CD8-positive, alpha-beta memory T cell (primary cell): ENCODE measurements at places on chromosomes 6 and 20. TPM values are rescaled to one million over a fixed set of nuclear protein-coding genes. Genes with fewer than 3 reads are reported as not detected.

Gene AIG1
- 8.2 TPM for total RNA-seq

Gene SLC17A3
- total RNA-seq: not detected

- H3K36me3 ChIP-seq: no peaks in the 10 kb centered on the region
- no peaks in the 10 kb centered on the region for H3K4me1 ChIP-seq
- H3K27ac ChIP-seq: no peak overlapping the region
Observed at GRCh38 chr20:13338097-13338661, 117.1 kb downstream of the ISM1 start.

DNA sequence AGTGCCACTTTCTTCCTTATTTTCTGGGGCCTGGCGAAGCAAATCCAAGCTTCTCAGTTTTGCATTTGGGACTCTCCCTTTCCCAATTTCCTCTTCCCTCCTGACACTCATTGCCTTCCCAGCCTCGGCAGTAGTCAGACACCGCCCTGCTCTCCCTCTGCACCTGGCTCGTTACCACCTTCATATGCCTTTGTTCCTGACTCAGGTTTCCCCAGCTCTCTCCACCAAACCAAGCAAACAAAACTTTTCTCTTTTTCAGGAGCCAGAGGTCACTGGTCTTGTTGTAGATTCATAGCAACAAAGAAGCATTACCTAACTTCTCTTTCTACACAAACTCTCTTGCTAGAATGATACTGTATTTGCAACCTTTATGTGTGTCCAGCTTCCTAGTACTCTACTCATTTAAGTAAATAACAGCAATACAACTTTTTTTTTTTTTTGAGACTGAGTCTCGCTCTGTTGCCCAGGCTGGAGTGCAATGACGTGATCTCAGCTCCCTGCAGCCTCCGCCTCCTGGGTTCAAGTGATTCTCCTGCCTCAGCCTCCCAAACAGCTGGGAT lies 9.0 kb upstream of the ZC3H12D start:
- H3K4me1 ChIP-seq: peaks cover 42% of the 10 kb centered on the region
- H3K4me3 ChIP-seq: no peak overlapping the region
- no peak overlapping the region for H3K27ac ChIP-seq
- DNase-seq: no peak
- H3K36me3 ChIP-seq: no peaks in the 10 kb centered on the region
- H3K27me3 ChIP-seq: no peaks in the 10 kb centered on the region

DNA sequence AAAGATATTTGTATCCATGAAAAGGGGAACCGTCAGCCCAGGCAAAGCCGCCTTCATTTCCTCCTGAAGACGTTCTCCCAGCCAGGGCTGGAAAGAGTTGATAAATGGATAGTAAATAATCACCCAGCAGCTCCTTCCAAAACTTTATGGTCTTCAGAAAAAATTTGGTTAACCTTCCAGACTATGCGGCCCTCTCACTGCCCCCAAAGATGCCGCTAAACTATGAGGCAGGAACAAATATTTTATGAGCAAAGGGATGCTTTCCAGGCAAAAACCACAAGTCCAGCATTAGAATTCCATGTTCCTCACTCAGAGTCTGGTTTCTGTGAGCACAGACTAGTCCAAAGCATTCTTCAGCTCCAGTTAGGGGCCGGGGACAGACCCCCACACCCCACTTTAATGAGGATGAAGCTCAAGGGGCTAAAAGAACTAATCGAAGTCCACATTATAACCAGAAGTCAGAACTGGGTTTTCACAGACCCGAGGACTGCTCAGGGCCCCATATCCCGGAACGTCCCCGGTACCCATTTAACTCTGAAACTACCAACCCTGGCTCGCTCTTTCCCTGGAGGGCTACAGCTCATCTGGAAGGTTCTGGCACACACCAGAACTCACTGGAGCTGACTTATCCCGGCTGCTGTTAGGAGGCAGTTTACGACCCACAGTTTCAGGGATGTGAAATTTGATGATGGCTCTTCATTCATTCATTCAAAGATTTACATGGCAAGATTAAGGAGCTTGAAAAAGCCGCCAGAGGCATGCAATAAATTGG lies 29.4 kb downstream of the BMP7 start:
- no peak overlapping the region for H3K27ac ChIP-seq
- DNase-seq: no peak
- no peaks in the 10 kb centered on the region for H3K4me1 ChIP-seq
- no peaks in the 10 kb centered on the region for H3K36me3 ChIP-seq
- no peaks in the 10 kb centered on the region for H3K27me3 ChIP-seq
- no peak overlapping the region for H3K4me3 ChIP-seq

- peaks cover 20% of the 10 kb centered on the region for H3K27me3 ChIP-seq
- peaks cover 28% of the 10 kb centered on the region for H3K4me1 ChIP-seq
- no peaks in the 10 kb centered on the region for H3K36me3 ChIP-seq
- no peak overlapping the region for H3K27ac ChIP-seq
- no peak overlapping the region for H3K4me3 ChIP-seq
- no peak for DNase-seq
Observed at GRCh38 chr20:49768204-49769047, 44.2 kb upstream of the SLC9A8 start.

- H3K4me3 ChIP-seq: no peak overlapping the region
- H3K36me3 ChIP-seq: no peaks in the 10 kb centered on the region
- no peaks in the 10 kb centered on the region for H3K27me3 ChIP-seq
- no peak overlapping the region for H3K27ac ChIP-seq
- no peaks in the 10 kb centered on the region for H3K4me1 ChIP-seq
Observed at GRCh38 chr6:144327081-144327480, 41.9 kb downstream of the UTRN start.

GRCh38 chr6:15735567-15736265 lies 72.9 kb upstream of the DTNBP1 start:
- DNase-seq: no peak
- no peak overlapping the region for H3K27ac ChIP-seq
- H3K4me3 ChIP-seq: no peak overlapping the region
- no peaks in the 10 kb centered on the region for H3K4me1 ChIP-seq
- H3K36me3 ChIP-seq: no peaks in the 10 kb centered on the region

- no peak overlapping the region for H3K4me3 ChIP-seq
- no peaks in the 10 kb centered on the region for H3K4me1 ChIP-seq
- no peak for DNase-seq
- H3K27ac ChIP-seq: no peak overlapping the region
- H3K36me3 ChIP-seq: no peaks in the 10 kb centered on the region
Observed at GRCh38 chr6:170434117-170434820, 118.8 kb downstream of the PSMB1 start.

Gene TSBP1
- total RNA-seq: not detected

DNA sequence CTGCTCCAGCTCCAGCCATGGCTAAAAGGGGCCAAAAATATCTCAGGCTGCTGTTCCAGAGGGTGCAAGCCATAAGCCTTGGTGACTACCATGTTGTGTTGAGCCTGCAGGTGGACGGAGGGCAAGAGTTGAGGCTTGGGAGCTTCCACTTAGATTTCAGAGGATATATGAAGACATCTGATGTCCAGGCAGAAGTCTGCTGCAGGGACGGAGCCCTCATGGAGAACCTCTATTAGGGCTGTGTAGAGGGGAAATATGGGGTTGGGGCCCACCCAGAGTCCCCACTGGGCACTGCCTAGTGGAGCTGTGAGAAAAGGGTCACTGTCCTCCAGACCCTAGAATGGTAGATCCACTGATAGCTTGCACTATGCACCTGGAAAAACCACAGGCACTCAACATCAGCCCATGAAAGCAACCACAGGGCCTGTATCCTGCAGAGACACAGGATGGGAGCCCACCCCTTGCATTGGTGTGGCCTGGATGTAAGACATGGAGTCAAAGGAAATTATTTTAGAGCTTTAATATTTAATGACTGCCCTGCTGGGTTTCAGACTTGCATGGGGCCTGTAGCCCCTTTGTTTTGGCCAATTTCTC lies 70.5 kb downstream of the NINL start:
- no peaks in the 10 kb centered on the region for H3K36me3 ChIP-seq
- no peak overlapping the region for H3K27ac ChIP-seq
- no peaks in the 10 kb centered on the region for H3K27me3 ChIP-seq
- no peak for DNase-seq
- H3K4me1 ChIP-seq: no peaks in the 10 kb centered on the region
- no peak overlapping the region for H3K4me3 ChIP-seq

- no peaks in the 10 kb centered on the region for H3K27me3 ChIP-seq
- no peak overlapping the region for H3K27ac ChIP-seq
- peaks cover 18% of the 10 kb centered on the region for H3K4me1 ChIP-seq
Observed at GRCh38 chr6:104789770-104790190, 69.9 kb downstream of the HACE1 start.

Gene ACOT13
- total RNA-seq: 19.6 TPM
